Stimulated activated CD8-positive, alpha-beta memory T cell treated with anti-CD3 and anti-CD28 coated beads, Interleukin-15, amount 100 ng/mL, for 24 hours (primary cell): ENCODE measurements at places on chromosomes 3 and 15.

DNA sequence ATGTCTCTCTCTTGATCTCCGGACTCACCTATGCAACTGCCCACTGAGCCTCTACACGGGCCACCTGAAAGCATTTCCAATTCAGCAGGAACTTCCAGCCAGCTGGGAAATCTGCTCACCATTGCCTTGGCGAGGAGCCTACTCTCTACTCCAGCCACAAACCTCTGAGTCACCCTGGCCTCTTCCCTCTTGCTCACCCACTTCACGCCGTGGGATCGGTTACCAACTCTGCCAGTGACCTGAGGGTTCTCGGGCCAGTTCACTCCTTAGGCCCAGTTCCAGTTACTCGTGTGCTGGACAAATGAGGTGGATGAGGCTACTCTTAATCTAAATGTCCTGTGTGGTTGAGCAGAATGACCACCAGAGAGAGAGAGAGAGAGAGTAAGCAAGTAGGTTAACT, 70.1 kb downstream of the CEMIP start:
- no peak for DNase-seq

DNA sequence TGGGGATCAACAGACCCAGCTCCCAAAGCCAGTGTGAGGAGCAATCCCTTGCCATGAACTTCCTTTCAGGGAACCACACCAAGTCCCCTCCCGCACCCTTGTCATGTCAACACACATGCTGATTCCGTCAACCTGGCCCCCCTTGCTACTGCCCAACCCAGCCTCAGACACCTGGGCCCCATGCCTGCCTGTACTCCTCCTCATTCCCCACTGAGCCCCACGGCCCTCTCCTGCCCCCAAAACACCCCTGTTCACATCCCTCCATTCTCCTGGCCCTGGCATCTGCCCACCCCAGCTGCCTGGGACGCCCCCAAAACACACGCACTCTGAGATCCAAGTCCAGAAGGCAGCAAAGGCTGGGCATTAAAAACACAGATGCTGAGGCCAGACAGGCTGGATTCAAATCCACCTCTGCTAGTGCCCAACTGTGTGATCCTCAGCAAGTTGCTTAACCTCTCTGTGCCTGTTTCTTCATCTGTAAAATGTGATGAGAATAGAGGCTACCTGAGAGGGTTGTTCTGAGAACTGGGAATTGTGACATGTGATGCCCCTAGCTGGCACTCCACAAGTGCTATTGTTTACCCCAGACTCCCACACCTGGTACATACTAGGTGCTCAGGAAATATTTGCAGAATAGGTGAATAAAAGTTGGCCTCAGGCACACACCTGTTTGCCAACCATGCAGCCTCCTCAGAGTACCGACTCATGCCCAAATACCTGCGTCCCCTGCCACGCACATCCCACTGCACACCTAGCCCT, 2.3 kb downstream of the PLXND1 start:
- no peak for DNase-seq

DNA sequence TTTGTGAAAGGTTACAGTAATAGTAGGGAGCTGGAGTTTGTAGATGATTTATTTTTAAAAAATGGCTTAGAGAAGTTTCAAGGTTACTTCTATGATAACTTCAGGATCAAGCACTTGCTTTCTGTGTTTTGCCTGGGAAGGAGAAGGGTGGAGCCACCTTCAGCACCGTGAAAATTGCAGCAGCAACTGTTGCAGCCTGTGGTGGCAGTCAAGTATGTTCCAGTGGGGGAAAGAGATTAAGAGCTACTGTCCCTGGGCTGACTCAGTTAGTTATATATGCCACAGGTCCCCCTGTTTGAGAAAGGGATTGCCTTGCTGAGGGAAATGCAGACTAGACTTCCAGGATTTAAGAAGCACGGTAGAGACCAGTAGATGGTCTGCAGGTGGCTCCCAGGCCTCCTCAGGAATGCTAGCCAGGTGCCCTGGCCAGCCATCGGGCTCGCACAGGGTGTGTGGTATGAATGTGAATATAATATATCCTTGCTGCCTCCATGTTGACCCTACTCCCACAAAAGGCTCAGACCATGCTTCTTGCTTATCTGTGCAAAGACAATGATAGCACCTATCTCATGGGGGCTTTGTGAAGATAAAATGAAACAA, 389.5 kb downstream of the CACNA2D3 start:
- no peak for DNase-seq

GRCh38 chr3:143525408-143525807, 322.9 kb downstream of the SLC9A9 start:
- DNase-seq = no peak

DNA sequence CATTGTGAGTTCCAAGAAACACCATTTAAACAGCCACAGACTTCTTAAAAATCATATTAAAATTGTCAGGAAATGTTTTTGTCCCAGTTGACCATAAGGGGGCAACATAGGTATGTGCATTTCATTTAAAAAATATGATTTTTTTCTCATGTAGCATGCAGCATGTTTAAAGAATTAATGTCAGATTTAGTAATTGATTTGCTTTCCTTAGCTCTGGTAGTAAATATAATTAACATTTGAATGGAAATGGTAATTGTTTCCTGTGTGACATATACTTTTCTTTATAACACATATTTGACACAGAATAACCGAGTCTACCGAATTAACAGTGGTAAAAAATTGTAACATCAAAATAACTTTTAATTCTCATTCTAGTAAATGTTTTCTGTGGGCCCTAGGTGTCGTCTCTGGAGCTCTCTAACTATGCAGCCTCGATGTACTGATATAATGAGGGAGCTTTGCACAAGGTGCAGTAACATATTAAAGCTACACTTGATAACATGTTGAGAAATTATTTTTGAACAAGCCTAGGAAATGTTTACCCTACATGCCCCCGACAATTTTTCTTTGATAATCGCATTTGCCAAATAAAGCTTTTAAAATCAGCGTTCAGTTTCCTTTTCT, 34.9 kb downstream of the NXPE3 start:
- DNase-seq = no peak

- DNase-seq = no peak
These were observed 127.3 kb downstream of the TGFBR2 start for GRCh38 chr3:30733696-30734095.

DNA sequence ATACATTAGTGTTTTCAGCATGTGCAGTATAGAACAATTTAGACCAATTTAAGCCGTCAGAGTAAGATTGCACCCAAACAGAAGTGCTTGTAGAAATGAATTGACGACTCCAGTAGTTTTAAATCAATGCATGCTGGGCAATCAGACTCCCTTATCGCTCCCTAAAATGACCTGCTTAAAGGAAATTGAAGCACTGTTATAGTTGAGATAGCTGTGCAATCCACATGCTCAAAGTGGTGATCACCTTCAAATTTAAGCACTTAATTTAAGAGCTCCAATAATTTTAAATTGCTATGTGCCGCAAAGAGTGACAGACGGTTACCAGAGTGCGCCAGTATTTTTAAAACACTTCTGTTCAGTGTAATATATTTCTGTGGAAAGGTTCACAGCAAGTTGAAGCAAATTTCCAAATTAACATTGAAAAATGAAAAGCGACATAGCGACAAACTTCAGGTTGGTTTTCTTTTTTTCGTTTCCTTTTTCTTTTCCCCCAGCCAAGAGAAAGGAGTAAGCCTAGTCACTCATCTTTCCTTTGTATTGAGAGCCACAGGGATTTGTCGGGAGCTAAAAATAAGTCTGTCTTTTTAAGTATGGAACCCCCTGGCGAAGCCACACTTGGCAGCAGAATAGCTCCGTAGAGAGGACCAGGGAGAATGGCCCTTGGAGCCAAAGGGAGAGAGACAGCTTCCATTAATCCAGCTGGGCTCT, 436.4 kb upstream of the RBMS3 start:
- DNase-seq = no peak
